ENCODE measurements at places on chromosomes 7 and 10.

- ATAC-seq, result no peak
Measured at GRCh38 chr7:70237256-70237655, 639.0 kb downstream of the AUTS2 start.

GRCh38 chr10:124903111-124903510 is 38.8 kb upstream of the ZRANB1 start:
- ATAC-seq, result no peak

DNA sequence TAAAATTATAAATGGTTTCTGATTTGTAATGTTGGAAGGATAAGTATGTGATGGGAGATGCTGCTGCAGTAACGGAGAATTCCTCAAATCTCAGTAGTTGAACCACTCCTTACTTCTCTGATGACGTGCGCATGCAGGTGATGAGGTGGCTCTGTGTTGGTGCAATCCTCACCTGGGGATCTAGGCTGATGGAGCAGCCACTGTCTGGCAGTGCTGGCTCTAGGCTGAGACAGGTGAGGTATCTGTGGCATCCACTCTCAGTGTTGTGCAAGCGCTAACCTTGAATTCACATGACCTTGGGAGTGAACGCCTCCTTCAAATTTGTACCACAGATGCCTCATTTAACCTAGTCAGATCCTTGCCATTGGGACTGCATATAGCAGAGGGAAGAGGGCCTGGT is 35.0 kb downstream of the LHFPL3 start:
- no peak for ATAC-seq

- ATAC-seq, result no peak
Measured at GRCh38 chr7:147547252-147547897, 1043.2 kb upstream of the C7orf33 start.

DNA sequence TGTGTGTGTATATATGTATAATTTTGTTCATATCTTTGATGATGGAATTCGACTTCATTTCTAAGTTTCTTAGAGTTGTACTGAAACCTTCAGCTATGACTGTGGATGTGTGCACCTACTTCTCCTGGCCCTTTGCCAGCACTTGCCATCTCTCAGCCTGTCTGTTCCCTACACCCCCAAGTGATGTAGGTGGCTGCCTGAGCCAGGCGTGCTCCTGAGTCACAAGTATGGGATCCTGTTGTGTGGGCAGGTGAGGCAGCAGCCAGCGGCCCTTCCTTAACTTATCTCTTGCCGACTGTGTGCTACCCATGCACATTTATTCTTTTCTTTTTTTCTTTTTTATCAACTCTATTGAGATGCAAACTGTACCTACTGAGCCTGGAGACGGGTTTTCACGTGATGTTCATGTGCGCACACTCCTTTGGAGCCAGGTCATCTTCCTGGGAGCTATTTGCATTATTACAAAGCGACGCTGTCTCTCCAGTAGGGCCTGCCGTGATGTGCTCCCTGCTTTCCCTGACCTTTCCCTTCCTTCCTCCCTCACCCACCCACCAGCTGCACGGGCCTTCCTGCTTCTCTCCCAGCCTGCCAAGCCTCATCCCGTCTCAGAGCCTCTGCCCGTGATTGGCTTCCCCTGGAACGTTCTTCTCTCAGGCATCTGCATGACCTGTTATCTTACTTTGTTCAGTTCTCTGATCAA is 31.3 kb upstream of the GALNT11 start:
- peak; percentile 43 for ATAC-seq

GRCh38 chr7:131556053-131556908 is at the start of gene PODXL:
Gene PODXL, minus strand, starts transcription at chr7:131556628. Its CDS starts 269 bp downstream, at chr7:131556359.
- ATAC-seq, result peak; percentile 91
